ENCODE measurements at places on chromosomes 2 and 18. TPM values are rescaled to one million over a fixed set of nuclear protein-coding genes. Genes with fewer than 3 reads are reported as not detected.
A peak's percentile ranks its signal among the peaks of the same experiment; 100 is the strongest.

GRCh38 chr2:230691005-230691647 lies 21.5 kb upstream of the CAB39 start:
- H3K27me3 ChIP-seq: no peaks in the 10 kb centered on the region
- peaks cover 7% of the 10 kb centered on the region for H3K4me1 ChIP-seq
- DNase-seq: no peak
- no peaks in the 10 kb centered on the region for H3K36me3 ChIP-seq
- H3K4me3 ChIP-seq: no peak overlapping the region

- H3K4me1 ChIP-seq: peaks cover 23% of the 10 kb centered on the region
- peaks cover 4% of the 10 kb centered on the region for H3K27me3 ChIP-seq
- peak overlapping the region; percentile 72 for H3K27ac ChIP-seq
- peaks cover 3% of the 10 kb centered on the region for H3K36me3 ChIP-seq
Observed at GRCh38 chr2:108936866-108937265, 52.2 kb downstream of the EDAR start.

DNA sequence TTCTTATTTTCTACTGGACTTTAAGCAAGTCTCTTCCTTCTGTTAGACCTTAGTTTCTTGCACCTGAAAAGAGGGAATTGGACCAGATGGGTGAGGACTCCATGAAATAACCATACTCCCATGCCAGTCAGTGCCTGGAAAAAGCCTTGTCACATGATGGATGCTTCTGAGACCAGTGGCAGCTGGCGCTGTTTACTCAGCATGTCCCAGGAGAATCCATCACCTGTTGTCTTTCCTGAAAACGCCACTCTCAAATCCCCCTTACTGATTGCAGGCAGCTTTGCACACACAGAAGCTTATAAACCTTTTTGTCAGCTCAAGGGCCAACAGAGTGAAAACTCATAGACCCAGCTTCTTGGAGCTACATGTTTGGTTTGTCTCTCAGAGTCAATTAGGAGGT lies 117.6 kb downstream of the POLE4 start:
- H3K4me3 ChIP-seq: no peak overlapping the region
- H3K36me3 ChIP-seq: no peaks in the 10 kb centered on the region
- no peaks in the 10 kb centered on the region for H3K27me3 ChIP-seq
- no peak for DNase-seq

DNA sequence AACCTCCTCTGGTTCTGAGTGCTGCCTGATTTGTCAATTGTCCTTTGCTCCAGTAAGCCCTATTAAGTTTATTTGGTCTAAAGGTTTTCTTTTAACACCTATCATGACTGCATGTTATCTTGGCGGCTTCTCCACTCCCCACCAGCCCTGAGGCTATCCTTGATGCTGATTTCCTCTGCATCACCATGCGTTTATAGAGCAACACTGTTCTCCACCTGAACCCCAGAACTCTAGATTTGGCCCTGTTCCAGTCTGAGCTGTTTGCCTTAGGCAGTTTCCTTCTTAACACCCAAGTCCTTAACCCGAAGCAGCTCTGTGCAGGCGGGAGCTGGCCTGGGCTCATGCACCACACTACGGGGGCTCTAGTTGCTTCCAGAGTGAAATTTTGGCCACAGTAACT lies 98.2 kb upstream of the NPAS2 start:
- DNase-seq: no peak
- no peak overlapping the region for H3K27ac ChIP-seq
- H3K4me3 ChIP-seq: no peak overlapping the region
- H3K36me3 ChIP-seq: no peaks in the 10 kb centered on the region
- peaks cover 14% of the 10 kb centered on the region for H3K27me3 ChIP-seq

DNA sequence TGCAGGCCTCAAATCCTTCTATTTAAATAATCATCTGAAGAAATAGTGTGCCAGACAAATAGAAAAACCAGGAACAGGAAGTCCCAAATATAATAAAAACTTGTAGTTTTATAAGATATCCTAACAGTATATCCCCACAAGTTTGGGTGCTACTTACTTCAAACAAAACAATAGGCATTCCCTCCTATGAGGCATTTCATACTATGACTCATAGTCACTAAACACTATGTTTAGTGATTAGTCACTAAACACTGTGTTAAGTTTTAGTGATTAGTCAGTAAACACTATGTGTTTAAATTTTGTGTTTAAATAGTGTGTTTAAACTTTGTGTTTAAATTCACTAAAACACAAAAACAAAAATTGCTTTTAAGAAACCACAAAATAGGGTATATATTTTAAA lies 407.0 kb upstream of the CDH19 start:
- H3K4me3 ChIP-seq: no peak overlapping the region
- no peaks in the 10 kb centered on the region for H3K4me1 ChIP-seq
- no peaks in the 10 kb centered on the region for H3K36me3 ChIP-seq

GRCh38 chr2:28004086-28004485 lies 113.6 kb downstream of the BABAM2 start:
- H3K36me3 ChIP-seq: peaks cover 6% of the 10 kb centered on the region
- H3K27ac ChIP-seq: peak overlapping the region; percentile 37
- no peak overlapping the region for H3K4me3 ChIP-seq

DYNAP gene
- not detected for total RNA-seq

All from T-helper 17 cell (primary cell).